Stimulated activated CD8-positive, alpha-beta memory T cell treated with anti-CD3 and anti-CD28 coated beads, Interleukin-2, amount 100 ng/mL, for 1 hour (primary cell): ENCODE measurements at places on chromosomes 4 and X.

DNA sequence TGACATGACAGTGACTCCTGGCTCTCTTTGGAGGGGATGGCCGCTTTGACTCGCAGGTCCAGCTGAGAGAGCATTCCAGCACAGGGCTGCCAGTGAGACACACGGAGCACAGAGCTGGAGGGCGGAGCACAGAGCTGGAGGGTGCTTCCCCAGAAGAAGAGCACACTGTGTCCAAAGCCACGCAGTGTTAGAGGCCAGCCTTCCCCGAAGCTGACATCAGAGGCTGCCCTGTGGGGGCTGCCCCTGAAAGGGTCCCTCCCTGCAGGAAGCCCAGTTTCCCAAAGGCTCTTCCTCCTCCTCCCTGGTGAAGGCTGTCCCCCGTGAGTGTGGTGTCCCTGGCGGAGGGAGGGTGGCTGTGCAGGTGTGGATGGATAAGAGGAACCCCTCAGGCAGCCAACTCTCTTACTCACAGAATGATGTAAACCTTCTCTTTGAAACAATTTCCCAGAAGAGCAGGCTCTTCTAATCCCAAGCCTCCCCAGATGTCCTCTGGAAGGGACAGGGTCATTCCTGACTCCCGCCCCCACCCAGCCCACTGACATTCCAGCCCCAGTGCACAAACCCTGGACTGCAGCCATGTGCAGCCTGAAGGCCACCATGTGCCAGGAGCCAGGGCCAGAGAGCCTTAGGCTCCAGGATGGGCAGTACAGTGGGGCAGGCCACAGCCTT is 53.4 kb downstream of the PSAPL1 start:
- DNase-seq = no peak

DNA sequence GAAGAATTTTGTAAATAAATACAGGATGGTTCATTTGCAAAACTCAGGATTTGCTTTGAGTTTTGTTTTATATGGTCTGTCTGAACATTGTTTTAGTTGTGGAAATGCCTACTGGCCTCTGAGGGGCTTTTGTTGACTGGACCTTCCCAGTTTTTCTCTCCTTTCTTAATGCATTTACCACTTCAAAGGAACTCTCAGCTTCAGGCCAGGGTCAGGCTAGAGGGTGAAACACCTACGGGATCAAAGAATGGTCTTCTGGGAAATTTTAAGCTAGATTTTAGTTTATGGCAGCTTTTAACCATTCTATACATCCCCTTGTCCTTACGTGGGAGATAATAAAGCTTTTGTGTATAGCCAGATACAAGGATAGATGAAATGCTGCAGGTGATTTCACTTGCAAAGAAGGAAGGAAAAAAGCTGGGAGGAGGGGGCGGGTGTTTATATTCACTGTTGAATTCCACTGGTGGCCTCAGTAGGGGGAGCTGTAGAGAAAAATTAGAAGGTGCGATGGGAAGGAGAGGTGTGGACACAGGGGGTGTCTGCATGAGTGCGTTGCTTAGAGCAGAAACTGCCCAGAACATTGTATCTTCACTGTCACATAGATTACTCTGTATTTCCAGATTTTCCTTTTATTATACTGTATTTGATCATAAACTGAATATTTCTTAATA is 151.8 kb downstream of the TSPAN5 start:
- no peak for DNase-seq

- no peak for DNase-seq
These were observed 41.3 kb downstream of the ABLIM2 start for GRCh38 chr4:8117278-8117682.

DNA sequence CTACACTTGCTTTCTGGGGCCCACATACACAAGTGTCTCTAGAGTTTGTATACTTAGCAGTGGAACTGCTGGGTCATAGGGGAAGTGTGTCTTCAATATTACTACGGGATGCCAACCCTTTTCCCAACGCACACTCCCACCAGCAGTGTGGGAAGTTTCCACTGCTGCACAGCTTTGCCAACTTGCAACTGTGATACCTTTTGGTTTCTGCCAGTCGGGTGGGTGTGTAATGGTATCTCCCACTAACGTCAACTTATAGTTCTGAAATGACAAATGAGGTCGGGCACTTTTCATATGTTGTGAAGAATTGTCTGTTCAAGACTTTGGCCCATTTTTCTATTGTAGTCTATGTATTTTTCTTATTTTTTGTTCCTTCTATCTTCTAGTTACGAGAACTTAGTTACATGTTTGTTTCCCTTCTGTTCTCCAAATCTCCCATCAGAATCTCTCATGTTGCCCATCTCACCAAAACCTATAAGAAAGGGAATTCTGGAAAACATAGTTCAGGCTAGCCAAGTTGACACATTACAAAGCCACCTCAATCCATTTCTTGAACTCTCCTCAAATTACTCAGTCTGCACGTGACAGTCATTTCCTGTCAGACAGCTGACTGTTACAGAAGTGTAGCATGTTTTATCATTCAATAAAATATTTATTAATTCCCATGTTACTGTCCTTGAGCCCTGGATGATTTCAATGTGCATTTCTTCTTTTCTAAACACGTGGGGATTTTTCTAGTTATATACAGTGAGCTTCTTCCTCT is 30.7 kb downstream of the PNMA6E start:
- no peak for DNase-seq

DNA sequence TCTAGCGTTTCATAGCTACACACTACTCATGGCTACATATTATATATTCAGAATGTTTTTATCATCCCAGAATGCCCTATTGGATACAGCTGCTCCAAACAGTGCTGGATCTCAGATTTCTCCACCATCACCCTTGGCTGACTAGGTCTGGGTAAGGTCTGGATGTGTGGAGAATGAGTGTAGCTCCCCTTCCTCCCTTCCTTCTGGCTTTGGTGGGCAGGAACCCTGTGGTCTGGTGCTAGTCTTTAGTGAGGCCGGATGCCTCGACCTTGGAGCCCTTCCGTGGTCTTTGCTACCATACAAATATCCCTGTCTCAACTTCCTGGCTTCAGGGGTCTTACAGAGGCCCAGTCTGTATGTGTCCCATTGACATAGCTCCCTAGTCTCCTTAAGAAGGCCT is 52.1 kb upstream of the KDR start:
- no peak for DNase-seq

DNA sequence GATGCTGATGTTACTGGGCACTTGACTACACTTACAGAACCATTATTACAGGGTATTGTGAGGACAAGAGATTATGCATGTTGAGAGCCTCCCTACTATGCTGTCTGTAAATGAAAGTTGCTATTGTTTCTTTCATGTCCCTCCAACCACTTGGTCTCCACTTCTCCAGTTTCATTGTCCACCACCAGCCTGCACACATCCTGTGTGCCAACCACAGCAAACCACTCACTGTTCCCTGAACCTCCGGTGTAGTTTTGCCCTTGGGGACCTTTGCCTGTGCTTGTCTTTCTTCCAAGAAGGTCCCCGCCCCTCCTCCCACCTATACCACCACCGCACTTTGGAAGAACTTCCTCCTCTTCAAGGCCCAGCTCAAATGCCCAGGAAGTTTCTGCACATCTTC is 43.1 kb upstream of the AFF2 start:
- DNase-seq = no peak

DNA sequence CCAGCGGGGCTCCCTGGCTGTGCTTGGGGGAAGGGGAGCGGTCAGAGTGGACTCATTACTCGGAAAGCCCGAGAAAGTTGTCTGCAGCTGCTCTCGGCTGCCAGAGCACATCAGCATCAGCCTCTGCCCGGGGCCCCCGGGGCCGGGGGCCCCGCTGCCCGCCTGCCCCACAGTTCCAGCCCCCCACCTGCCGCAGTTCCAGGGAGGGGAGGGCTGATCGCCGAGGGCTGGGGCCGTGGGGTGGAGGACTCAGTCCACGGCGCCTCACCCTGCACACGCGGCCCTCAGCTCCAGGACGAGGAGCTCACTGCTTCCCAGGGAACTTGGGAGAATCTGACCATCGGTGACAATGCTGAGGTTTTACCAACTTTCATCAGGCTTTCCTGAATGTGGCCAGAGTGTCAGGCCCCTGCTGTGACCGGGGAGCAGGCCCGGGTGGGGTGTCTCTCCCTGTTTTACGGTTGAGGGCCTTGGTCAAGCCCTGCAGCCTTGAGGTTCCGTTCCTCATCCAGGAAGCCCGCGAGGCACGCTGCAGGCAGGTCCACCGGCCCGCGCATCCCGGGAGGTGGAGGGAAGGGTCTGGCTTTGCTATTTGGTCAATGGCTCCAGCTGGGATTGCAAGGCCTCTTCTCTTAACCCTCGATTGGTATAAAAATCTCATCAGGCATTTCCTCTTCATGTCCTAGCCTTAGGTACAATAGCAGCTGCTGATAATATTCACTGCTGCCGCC is 57.2 kb downstream of the CPZ start:
- DNase-seq = no peak

DNA sequence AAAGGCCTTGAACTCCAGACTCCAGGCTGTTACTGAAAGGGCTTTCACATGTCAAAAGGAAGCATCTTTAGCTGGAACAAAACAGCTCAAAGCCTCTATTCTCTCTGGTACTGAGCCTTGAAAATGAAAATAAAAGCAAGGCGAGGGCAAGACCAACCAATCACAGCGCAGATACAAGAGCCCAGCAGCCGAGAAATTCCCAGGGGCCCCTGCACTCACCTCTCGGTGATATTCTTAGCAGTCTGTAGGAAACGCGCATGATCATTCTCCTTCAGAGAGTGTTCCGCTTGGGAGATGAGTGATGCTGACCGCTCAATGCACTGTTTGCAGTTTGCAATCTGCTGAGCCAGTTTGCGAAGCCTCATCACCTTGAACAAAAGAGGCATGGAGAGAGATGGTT is 138.1 kb downstream of the MID1 start:
- DNase-seq = no peak

- no peak for DNase-seq
These were observed 21.9 kb upstream of the SPON2 start for GRCh38 chr4:1194010-1194900.
